Activated naive CD8-positive, alpha-beta T cell treated with anti-CD3 and anti-CD28 coated beads, Interleukin-2, amount 10 ng/mL, durations not matched to agents 7 days and 5 days (primary cell): ENCODE measurements at places on chromosomes 7 and 10. TPM values are rescaled to one million over a fixed set of nuclear protein-coding genes. Genes with fewer than 3 reads are reported as not detected.

The SUN3 gene
- total RNA-seq, result not detected

The ANKRD7 gene
- 1.2 TPM for total RNA-seq

The NKX1-2 gene
- not detected for total RNA-seq

The WDR91 gene
- 18.7 TPM for total RNA-seq

The PLAC9 gene
- not detected for total RNA-seq

The SLC26A3 gene
- total RNA-seq, result not detected

The PCDH15 gene
- not detected for total RNA-seq

The NKX2-3 gene
- not detected for total RNA-seq

The TCF7L2 gene
- total RNA-seq, result 2.2 TPM

The ZNF804B gene
- not detected for total RNA-seq

The ABCA13 gene
- 0.17 TPM for total RNA-seq

The IQUB gene
- total RNA-seq, result not detected

The VSIR gene
- total RNA-seq, result 124 TPM

The SPDYE9 gene
- total RNA-seq, result not detected

The HTR7 gene
- total RNA-seq, result 0.14 TPM

The PRSS2 gene
- total RNA-seq, result not detected

The PSD gene
- 3.6 TPM for total RNA-seq

The CAMK1D gene
- total RNA-seq, result 7.5 TPM

- no peak for DNase-seq
Observed at GRCh38 chr7:105250239-105250638, 138.5 kb downstream of the SRPK2 start.

- no peak for DNase-seq
Observed at GRCh38 chr7:45108863-45109262, 2.6 kb downstream of the TBRG4 start.

DNA sequence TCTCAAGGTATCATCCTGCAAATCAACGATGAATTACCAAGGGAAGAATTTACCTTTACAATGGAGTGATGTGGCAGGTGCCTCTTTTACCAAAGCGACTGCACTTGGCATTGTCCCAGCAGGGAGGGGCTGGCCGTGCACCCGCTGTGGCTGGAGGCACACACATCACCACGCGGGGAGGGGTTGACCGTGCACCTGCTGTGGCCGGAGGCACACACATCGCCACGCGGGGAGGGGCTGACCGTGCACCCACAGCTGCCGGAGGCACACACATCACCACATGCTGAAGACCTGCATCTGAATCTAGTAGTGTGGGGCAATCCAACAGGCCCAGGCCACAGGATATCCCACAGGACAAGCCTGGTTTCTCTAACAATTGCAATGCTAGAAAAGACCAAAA is 493.5 kb downstream of the DNAJB6 start:
- no peak for DNase-seq

- no peak for DNase-seq
Observed at GRCh38 chr7:30329716-30330115, 45.3 kb downstream of the ZNRF2 start.

DNA sequence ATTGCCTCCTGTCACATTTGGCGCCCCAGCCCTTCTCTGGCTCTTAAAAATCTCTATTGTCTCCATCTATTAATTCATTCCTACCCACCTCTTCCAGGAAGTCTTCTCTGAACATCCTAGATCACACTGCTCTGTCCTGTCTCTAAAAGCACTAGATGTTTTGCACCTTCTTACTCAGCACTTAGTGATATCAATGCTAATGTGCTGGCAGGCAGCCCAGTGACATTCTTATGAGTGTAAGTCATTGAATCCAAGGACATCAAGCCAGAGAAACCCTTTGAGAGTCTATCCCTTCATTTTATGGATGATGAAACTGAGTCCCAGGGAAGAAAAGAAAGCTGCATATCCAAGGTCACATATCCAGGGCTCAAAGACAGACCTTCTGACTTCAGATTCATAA is 48.3 kb upstream of the PAX2 start:
- DNase-seq, result no peak

DNA sequence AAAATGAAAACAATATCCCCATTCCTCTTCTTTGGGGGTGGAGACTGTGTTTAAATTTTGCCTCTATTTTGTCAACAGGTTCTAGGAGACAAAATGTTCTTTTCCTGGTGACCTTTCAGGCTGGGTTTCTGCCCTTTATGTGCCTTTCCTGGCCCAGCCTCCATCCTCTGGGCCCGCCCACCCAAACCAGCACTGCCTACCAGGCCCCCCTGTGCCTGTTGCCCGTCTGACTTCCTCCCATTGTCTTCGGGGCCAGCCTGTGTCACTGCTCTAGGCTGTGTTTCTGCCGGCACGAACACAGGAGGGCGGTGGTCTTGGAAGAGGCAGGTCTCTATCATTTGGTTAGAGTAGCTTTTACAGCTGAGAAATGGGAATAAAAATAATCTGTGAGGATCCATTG is 13.9 kb downstream of the TSPAN14 start:
- no peak for DNase-seq

GRCh38 chr10:59904426-59905065 is 1.8 kb downstream of the CCDC6 start:
- DNase-seq, result no peak

DNA sequence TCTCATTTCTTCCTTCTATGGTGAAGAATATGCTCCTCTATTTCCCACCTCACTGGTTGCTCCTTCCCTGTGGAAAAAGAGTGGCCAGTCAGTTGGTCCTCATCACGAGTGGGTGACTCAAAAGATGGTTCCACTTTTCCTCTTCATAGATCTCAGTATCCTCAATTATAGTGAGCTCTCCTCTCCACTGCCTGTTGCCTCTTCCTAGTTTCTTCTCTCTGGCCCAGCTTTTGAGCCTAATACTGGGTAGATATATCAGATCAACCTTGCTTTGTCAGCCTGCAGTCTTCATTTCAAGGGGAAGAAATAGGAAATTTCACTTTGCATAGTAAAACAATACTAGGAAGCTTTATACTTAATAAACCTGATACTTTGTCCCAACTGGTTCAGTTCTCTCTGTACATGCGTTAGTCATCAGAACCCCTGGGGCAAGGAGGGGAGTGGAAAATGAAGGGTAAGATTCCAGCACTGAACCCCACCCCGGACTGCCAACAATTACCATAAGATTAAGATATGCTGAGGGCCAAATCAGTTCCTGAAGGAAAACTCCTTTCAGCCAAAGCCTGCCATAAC is 15.5 kb upstream of the WNT16 start:
- no peak for DNase-seq

- no peak for DNase-seq
Observed at GRCh38 chr7:107530751-107531150, 33.0 kb downstream of the COG5 start.

DNA sequence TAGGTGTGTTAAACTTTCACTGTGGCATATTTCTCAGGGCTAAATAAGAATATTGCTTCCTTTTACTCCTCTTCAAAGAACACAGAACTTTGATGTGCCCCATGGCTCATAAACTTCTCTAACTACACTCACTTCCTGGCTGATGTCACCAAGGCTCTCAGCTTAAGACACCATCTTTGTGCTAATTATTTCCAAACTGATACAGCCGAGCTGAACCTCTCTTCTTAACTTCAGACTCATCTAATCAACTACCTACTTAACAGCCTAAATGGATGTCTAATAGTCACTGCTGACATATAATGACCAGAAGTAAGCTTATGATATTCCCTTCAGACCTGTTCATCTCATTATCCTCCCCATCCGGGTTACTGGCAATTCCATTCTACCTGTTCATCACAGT is 3.6 kb downstream of the C10orf67 start:
- DNase-seq, result no peak

DNA sequence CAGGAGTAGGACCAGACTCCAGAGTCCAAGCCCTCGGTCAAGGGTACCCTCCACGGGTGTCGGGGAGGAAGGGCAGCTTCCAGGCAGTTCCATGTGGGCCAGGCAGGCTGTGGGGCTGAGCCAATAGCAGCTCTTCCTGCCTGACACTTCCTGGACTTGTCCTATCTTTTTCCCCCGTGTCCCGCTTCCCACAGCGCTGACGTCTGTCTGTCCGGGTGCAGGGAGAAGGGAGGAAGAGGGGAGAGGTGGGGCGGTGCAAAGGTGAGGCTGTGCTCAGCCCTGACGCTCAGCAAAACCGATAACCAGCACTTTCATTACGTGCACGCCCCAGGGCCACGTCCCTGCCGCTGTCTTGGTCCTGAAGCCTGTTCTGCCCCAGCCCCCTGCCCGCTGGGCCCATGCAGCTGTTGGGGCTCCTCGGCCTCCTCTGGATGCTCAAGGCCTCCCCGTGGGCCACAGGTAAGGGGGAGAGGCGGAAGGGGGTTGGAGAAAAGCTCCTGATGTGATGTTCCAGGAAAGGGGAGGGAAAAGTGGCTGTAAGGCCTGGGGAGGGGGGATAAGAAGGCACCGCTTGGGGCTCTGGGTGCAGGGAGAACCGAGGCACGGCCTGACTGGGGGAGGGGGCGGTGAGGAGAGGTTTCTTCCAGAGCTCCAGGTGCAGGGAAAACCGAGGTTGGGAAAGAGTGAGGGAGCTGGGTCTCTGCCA is at the start of gene MUC3A:
TSS of gene MUC3A (plus strand) at position 308 of the 706 bp plus-strand sequence. CDS start at position 399, 91 bp downstream.
- DNase-seq, result no peak

DNA sequence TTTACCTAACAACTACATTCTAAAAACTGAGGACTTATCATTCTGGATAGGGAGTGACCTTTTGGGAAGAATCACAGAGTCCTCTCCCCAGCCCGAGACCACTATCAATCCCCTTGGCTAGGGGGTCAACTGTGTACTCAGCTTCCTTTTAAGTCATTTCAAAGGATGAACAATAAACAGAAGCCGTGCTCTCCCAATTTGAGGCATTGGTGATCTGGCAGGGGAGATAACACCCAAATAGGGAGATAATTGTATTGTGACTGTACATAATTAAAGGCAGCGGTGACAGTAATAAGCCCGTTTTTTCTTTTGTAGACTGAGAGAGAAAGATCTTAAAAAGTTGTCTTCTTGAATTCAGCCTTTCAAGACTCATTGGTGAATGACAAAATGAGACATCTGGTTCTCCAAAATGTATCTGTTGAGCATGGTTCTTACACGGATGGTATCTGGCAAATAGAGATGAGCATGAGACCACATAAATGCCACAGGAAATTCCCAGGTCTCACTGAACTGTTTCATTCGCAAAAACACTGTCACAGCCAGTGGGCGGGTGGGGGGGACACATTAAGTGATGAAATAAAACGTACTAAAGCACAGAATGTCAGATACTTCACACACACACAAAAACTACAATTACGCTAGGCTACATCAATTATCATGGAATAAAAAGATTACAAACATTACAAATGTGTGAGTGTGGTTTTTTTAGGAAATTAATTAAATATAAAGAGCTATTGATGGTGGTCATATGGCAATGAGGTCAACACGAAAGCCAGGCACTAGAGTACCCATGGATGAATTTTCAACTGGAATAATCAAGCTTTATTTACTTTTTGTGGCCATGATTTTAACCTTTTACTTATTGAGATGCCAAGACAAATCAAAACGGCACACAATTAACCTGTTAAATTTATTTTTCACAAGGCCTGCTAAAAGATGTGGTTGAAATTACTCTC is 108.4 kb downstream of the HIPK2 start:
- DNase-seq, result no peak

GRCh38 chr7:131501422-131501821 is 55.0 kb downstream of the PODXL start:
- DNase-seq, result no peak

DNA sequence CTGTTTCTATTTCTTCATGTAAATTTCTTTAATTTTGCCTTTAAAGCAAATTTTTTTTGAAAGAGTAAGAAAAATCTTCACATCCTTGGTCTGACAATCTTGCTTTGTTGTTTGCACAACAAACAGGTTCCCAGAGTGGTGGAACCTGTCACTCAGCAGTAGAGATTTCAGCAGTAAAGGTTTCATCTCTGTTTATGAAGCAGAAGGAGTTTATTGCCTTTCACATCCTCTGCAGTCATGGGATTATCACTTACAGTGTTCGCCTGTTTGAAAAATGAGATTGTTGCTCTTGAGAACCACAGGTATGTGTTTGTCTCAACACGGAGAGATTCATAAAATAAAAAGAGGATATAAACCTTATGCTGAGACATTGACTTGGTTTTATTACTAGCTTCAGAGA is 342.6 kb downstream of the IPMK start:
- DNase-seq, result no peak

DNA sequence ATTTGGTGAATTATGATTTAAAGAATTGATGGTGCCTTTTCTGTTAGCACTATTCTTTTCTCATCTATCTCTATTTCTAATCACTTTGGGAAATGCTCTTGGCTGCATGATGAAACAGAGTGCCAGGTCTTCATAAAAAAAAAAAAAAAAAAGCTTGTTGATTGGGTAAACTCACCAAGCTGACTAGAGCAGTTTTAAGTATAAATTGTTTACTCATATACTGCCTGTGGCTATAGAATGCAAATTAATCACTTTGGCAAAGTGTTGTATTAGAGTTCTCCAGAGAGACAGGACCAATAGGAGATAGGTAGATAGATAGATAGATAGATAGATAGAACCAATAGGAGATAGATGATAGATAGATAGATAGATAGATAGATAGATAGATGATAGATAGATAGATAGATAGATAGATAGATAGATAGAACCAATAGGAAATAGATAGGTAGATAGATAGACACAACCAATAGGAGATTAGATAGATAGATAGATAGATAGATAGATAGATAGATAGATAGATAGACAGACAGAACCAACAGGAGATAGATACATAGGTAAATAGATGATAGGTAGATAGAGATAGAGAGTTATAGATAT is 20.1 kb upstream of the TBXAS1 start:
- no peak for DNase-seq

GRCh38 chr10:59372543-59372942 is 10.2 kb upstream of the FAM13C start:
- DNase-seq, result no peak

DNA sequence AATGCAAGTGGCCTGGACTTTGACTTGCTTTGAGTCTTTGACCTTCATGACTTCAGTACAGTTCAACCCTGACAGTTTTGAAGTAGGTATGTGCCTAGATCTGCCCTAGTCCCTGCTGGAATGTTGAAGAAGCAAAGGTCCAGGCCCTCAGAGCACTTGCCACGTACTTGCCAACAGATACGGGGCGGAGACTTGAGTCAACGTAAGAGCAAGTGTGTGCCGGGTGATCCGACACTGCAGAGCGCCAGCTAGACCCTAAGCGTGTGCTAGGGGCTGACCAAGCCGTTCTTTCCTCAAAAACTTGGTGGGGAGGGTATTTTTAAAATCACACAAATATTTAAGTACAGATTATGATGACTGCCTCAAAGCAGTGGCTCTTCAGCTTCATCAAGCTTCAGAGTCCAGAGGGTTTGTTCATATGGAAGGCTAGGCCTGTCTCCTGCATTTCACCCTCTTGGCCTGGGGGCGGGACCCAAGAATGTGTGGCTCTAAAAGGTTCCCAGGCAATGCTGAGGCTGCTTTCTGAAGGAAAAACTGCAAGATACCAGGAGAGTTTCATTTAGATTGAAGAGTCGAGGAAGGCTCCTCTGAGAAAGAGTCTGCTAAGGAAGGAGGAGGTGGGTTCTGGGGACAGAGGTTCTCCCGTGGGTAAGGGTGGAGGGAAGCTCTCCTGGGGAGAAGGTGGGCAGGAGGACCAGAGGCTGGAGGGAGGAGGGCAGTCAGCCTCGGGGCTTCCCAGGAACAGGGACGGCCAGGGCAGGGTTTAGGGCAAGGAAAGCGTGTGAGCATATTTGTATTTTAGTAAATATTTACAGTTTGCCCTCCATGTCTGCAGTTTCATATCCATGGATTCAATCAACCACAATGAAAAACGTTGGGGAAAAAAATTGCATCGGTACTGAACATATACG is 160.3 kb downstream of the EGFR start:
- no peak for DNase-seq

- no peak for DNase-seq
Observed at GRCh38 chr10:79431891-79432831, 13.3 kb downstream of the ZCCHC24 start.

- DNase-seq, result no peak
Observed at GRCh38 chr7:27106181-27106900, 3.9 kb upstream of the HOXA2 start.

- no peak for DNase-seq
Observed at GRCh38 chr10:13741438-13741837, 154.7 kb downstream of the PRPF18 start.
